ENCODE measurements at places on chromosomes 7 and 10.

DNA sequence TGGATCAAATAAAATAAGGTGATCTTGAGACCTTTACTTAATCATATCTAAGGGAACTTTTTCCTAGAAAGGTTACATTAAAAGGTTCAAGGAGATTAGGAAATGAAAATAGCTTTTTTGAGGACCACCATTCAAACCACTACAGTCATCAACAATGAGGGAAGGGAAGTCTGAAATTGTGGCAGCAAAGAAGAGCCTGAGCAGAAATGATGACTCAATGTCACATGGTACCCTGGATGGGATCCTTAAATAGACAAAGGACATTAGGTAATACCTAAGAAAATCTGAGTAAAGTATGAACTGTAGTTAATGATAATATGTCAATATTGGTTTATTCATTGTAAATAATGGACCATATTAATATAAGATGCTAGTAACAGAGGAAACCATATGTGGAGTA lies 236.0 kb downstream of the SEMA3D start:
- DNase-seq, result no peak

DNA sequence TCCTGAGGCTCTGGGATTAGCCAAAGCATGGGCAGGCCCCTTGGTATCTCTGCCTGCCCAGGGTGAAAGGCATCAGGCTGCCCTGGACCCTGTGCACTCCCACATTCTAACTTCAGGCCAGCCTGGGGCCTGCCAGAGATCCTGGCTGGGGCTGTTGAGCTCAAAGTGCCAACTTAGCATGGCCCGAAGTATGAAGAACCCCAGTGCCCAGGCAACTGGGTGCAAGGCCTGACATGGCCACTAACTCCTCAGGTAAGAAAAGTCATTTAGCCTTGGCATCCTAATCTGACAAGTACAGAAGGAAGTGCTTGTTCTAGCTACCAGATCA lies 43.2 kb downstream of the FAM53B start:
- no peak for DNase-seq

DNA sequence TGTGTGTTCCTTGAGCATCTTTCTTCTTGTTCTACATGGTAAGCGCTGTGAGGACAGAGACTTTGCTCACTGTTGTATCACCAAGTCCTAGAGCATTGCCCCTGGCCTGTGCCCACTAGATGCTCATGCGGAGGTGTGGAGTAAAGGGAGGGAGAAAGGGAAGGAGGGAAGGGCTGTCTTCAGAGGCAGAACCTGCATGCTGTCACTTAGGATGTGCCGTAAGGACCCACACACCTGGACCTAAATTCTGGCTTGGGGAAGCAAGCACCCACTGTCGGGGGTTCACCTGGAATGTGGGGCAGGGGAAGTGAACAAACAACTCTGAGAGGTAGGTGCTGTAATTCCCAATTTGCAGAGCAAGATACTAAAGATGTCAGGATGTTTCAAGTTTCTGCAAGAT lies 129.5 kb downstream of the PTPN20 start:
- DNase-seq, result no peak

- no peak for DNase-seq
These were observed 67.7 kb upstream of the SVIL start for GRCh38 chr10:29702273-29703164.

- DNase-seq, result no peak
These were observed 25.9 kb downstream of the ADAMTS14 start for GRCh38 chr10:70698211-70698610.

- DNase-seq, result no peak
These were observed 860.5 kb downstream of the SORCS1 start for GRCh38 chr10:106304056-106304455.

DNA sequence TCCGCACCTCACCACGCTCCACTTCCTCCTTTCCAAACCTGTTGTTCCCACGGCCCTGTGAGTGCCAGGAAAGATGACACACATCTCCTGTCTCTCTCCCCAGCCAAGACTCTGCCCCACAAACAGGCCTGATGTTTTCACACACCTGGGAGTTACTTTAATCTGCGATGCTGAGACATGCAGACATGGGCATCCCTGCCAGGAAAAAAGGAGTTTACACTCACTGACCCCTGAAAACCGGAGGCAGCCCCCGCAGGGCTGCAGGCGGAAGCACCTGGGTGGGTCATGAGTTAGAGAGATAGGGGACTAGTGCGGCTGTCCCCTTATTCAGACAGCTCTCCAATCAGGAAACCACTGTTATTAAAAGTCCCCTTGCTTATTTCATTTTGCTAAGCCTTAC lies 106.4 kb upstream of the CARD11 start:
- no peak for DNase-seq

DNA sequence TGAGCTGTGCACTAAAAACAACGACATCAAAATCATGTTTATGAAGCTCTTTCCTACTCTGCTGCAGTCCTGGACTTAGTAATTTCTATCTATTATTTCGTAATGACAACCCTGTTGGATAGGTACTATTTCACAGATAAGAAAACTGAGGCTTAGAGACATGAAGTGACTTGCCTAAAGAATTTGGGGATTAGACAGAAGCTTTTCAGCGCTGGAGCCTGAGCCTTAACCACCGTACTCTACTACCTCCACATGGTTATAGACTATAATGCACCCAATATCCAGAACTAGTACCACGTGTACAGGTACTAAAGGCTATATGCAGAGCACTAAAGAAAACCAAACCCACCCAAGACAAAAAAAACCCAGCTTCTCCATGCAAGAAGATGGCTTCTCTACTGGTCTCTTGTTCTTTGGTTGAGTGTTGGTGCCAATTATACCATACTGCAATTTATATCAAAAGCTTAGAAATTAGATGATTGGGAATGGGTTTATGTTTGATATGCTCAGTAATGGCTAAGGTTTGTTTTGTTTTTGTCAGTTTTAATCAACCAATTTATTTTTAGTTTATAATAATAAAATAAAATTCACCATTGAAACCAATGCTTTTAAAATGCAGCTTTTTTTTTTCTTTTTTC lies 6.5 kb upstream of the SNX10 start:
- DNase-seq, result no peak

DNA sequence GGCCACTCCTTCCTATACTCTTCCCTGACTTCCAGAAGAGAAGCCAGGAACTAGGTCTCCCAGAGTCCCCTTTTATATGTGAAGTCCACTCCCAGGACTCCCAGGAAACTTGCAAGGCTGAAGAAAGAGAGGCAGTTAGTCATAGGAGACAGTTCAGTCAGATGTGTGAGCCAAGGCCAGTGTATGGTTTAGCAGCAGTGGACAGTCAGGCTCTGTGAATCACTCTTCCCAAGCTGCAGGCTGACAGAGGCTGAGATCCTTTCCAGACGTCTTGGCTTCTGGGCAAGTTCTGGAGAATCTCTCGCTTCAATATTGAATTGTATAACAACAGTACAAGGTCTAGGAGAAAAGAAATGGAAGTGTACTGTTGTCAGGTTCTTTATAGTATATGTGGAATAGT lies 26.9 kb downstream of the BLVRA start:
- no peak for DNase-seq

- no peak for DNase-seq
These were observed 134.4 kb downstream of the ITGA8 start for GRCh38 chr10:15585303-15585715.

DNA sequence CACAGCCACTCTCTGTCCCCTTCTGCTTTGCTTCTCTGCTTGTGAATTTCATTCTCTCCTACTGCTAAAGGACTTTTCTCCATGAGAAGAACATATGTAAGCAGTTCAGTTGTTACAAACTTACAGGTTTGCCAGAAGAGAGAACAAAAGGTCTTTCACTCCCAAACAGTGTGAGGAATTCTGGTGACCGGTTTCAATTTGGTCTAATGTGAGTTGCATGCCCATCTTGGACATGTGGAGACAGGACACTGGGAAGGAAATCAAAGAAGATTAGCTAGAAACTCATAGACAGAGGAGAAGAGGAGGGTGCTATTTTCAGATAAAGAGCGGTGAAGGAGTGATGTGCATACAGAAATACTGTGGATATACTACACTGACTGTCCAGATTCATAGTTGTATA lies 209.5 kb upstream of the INHBA start:
- DNase-seq, result no peak

DNA sequence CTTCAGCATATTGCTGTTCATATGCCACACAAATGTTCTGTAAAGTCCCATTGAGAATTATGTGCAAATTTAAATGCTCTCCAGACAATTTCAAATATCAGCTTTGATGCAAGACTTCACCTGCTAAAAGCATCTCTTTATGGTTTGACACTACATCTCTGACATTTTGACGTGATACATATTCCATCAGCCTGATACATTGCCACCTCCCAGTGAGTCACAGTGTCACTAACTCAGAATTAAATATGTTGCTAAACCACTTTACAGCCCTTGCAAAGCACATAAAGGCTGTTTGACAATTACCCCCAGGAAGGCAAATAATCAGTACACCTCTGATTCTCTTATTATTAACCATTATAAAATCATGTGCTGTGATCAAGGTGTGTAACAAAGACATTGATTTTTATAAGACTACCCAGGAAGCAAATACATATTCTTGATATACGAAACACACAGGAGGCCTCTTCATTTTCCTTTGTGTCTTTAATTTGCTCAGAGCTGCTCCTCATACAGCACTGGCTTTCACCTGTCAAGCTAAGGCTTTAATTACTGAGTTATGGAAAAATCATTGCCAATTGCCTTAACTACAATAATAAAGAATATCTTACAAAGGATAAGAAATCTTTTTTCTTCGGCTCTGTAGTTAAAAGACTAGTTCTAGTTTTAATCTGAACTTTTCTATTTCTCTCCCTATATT lies 547.5 kb upstream of the C7orf33 start:
- no peak for DNase-seq

- DNase-seq, result no peak
These were observed 198.9 kb downstream of the WDR37 start for GRCh38 chr10:1255118-1255517.

- no peak for DNase-seq
These were observed 11.3 kb downstream of the OIT3 start for GRCh38 chr10:72904806-72905205.

DNA sequence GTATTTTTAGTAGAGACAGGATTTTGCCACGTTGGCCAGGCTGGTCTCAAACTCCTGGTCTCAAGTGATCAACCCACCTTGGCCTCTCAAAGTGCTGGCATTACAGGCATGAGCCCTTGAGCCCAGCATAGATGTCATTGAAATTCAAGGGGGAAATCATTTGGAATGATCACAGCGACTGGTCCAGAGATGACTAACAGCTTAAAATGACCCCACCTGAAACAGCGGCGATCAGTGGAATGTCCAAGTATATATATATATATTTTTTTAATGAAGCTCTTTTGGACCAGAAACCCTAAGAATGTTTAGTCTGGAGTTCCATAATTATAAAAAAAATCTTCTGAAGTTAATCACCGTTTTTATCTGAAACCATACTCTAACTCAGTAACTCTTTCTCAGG lies 12.5 kb upstream of the AKR1E2 start:
- DNase-seq, result no peak

DNA sequence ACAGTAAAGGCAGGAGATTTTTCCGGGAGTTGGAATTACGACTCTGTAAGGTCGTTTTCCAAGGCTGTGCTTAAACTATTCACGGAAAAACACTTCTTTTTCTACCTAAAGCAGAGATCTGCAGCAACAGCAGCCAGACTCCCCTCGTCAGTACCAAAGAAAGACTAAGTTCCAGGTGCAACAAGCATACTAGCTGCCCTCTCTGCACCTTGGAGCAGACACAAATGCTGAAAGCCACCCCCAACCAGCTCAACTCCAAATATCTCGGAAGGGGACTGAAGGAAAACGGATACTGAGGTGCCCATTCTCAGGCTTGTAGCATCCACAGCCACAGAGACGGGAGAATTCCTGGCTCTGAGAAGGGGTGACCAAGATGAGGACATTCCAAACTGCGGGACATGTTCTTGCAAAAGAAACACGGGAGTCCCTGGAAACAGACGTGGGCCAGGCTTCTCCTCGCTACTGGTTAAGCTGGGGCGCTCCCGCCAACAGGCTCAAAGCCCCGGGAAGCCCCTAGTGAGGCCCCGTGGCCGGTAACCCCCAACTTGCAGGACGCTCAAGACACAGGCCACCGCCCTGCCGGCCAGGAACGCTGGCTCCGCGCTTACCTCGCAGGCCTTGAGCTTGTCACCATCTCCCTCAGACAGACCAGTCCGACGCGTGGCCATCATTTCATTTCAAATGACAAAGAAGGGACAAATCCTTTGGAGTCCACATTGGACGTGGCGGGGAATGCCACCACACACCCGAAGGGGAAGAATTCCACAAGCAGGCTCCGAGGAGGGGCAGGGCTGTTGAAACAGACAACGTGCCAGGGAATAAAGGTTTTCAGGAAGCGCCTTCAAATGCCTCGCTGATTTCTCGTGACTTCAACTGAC lies 2.2 kb downstream of the ARHGAP21 start:
- no peak for DNase-seq

- DNase-seq, result no peak
These were observed 820.6 kb upstream of the KCND2 start for GRCh38 chr7:119452401-119452800.

GRCh38 chr10:44020322-44021111 lies 364.4 kb downstream of the CXCL12 start:
- no peak for DNase-seq

- peak; percentile 19 for DNase-seq
These were observed 69.5 kb downstream of the TCERG1L start for GRCh38 chr10:131242007-131242406.

DNA sequence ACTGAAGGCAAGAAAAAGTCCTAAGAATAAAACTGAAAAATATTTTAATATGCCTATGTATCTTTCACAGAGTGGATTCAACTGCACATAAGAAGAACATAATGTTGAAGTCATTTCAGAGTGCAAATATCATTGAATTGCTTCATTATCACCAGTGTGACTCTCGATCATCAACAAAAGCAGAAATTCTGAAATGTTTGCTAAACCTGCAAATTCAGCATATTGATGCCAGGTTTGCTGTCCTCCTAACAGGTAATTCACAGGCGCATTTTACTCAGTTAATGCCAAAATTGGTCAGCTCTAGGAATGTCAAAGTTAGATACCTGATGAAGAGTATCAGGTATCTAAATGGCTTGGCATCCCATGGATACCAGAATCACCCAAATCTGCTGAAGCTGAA lies 52.0 kb downstream of the GDI2 start:
- no peak for DNase-seq

DNA sequence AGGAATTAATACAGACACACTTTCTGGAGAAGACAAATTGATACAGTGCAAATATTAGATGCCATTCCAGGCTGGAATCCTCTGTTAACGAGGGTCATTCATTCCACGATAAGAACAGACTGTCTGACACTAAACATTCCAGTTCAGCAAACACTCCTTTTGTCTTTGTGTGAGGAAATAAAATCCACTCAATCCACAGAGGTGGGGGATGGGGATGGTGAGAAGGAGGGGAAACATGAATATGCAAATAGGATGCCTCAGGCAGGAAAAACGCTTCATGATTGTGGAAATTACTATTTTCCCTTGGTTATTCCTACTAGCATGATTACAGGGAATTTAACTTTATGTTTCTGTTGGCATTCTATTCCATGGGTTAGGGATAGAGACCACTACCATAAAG lies 196.9 kb upstream of the CDCA7L start:
- no peak for DNase-seq

DNA sequence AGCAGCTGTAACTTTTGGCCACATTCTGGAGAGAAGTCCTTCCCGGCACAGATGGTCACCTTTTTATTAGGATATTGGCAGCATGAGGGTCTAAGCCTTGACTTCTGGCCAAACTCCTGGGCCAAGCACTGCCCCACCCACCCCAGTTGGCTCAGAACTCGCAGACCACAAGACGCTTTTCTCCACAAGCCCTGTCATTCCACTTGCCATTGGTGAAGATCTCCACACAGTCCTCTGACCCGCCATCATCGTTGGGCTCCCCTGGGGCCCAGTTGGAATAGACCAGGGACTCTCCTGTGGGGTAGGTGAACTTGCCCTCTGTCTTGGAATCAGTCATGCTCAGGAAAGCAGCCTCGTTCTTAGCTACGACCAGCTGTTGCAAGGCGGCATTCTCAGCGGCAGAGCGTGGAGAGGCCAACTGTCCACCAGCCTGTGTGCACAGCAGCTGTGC lies 11.2 kb downstream of the SFTPD start:
- no peak for DNase-seq
